ENCODE measurements at places on chromosomes 12 and 14. TPM values are rescaled to one million over a fixed set of nuclear protein-coding genes. Genes with fewer than 3 reads are reported as not detected.

Gene MEG3
- not detected for total RNA-seq

Gene ADCK1
- 7.7 TPM for total RNA-seq

Gene PPM1H
- 3.7 TPM for total RNA-seq

Gene AQP5
- total RNA-seq = not detected

Gene SOAT2
- 0.06 TPM for total RNA-seq

Gene TMEM30B
- not detected for total RNA-seq

Gene DDX11
- 28.7 TPM for total RNA-seq

Gene MYF5
- total RNA-seq = not detected

Gene EID3
- total RNA-seq = 0.66 TPM

Gene DBX2
- not detected for total RNA-seq

Gene JAG2
- total RNA-seq = 0.48 TPM

DNA sequence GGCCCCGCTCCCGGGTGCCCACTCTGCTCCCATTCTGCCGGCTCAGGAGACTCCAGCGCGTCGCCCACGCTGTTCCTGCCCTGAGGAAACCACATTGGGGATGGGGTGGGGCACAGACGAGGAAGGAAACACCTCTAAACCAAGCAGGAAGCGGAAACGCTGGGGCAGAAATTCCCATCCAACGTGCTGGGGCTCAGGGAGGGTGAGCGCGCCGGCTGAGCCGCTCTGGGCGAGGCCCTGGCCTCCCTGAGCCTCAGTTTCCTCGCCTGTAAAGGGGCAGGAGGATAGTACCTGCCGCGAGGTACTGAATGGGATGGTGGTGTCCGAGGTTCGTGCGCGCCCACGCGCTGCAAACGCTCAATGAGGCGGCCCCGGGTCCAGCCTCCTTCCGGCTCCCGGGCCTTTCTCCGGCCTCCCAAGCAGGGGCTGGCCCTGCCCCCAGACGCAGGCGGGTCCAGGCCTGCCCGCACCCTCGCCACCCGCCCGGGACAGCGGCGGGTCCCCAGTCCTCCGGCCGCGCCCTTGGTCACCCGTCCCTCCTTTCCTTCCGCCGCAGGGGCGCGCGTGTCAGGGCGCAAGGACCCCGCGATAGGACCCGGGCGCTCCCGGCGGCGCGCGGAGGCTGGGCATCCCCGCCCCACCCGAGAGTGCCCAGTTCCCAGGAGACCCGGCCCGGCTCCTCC is 673 bp downstream of the BEGAIN start:
- DNase-seq = peak; percentile 47

- no peak for DNase-seq
These were observed 4.2 kb upstream of the C1QL4 start for GRCh38 chr12:49340971-49341776.

- no peak for DNase-seq
These were observed 49.8 kb downstream of the FAR2 start for GRCh38 chr12:29198901-29199300.

- peak; percentile 21 for DNase-seq
These were observed 910 bp upstream of the SRP54 start for GRCh38 chr14:34981743-34982420.

GRCh38 chr12:43763769-43764168 is 5.0 kb downstream of the IRAK4 start:
- no peak for DNase-seq

- DNase-seq = no peak
These were observed 73.4 kb downstream of the IFNG start for GRCh38 chr12:68086019-68086603.

- no peak for DNase-seq
These were observed 22.9 kb downstream of the RTN1 start for GRCh38 chr14:59847711-59848110.

DNA sequence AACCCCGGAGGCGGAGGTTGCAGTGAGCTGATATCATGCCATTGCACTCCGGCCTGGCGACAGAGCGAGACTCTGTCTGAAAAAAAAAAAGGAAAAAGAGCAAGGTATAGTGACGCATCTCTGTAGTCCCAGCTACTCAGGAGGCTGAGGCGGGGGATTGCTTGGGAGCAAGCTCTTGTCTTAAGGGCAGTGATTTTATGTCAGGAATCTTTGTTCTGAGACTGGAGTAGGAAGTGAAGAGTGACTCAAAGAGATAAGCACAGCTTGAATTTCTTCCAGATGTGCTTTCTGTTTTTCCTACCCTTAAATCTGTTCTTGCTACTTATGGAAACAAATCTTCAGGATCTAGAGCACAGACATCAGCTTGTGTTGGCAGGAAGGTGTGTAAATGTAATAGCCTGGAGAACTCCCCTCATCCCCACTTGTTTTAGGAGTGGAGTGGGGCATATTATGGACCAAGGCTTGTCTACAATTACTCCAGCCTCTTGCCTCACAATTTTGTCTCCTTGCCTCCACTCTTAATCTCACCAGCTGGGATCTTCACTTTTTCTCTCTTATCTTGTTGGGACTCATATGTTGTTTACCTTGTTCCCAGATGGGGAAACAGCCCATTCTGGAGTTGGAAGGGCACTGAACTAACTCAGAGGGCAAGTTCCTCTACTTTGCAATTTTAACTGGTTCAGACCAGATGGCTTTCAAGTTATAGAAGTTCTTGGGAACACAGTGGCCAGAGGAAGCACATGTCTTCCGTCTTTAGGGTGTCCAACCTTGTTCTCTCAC is 7.5 kb downstream of the TMED2 start:
- no peak for DNase-seq

- peak; percentile 53 for DNase-seq
These were observed 23.3 kb upstream of the MARK3 start for GRCh38 chr14:103361867-103362266.

- DNase-seq = no peak
These were observed 24.2 kb downstream of the TRAFD1 start for GRCh38 chr12:112149596-112149995.

DNA sequence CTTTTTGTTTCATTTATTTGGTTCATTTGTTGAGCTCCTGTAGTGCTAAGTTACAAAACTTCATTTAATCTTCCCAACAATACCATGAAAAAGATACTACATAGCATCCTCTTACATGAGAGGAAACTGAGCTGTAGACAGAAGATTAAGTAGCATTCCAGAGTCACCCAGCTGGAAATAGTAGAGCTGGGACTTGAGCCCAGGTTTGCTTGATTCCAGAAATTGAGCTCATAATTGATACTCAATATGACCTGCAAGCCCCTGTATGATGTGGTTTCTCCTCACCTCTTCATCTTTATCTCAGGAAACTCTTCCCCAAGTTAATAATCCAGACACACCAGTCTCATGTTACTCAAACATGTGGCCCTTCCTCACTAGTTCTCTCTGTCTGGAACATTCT is 87.0 kb upstream of the DAAM1 start:
- no peak for DNase-seq

DNA sequence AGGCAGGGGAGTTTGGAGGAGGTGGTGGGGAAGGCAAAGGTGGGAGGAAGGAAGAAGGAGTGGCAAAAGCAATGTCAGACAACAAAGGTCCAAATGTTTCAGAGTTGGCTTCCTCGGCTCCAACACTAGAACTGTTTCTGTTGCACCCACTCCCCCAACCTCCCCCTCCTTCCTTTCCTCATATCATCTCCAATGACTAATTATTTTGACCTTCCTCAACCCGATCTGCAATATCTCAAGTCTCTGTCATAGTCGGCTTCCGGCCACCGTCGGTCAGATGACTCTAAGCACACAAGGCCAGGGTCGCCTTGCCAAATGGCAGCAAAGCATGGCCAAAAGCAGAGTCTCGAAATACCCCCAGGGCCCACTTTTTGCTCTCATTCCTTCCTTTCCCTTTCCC is 637.0 kb upstream of the TBX3 start:
- no peak for DNase-seq

- no peak for DNase-seq
These were observed 99.3 kb downstream of the TBX5 start for GRCh38 chr12:114306646-114307045.

DNA sequence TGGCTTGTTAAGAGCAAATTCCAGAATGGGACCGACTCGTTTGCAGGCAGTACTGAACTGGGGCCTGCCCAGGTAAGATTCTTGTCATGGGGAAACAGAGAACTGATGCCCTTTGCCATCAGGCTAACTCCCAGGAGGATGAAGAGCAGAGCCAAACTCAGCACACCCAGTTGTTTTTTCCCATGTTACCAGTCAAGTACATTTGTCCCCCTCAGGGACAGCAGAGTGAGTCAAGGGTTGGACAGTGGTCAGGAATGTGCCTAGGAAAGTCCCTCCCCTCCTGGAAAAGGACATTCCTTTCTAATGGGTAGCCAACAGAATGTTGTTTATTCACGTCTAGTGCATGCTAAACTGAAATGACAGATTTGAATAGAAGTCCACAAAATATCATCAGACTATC is 1.6 kb downstream of the ART4 start:
- DNase-seq = peak; percentile 56

DNA sequence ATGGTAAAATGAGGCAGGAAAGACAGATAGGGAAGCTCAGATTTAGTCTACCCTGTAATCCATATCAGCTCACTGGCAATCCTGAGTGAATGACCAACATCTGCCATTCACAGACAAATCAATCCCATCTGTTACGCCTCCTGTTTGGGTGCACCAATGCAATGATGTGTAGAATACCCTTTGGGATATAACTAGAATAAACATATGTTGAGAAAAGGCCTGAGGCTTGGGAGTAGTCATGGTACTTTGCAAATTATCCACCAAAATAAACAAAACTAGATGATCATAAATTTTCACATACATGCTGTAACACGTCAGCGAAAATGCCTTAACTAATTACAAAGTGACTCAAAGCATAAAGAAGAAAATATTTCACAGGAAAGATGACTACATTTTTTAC is 78.8 kb downstream of the KCNC2 start:
- no peak for DNase-seq

GRCh38 chr12:2057795-2058408 is 5.1 kb downstream of the CACNA1C start:
- DNase-seq = no peak

GRCh38 chr14:68386950-68387779 is 405.7 kb downstream of the ZFP36L1 start:
- DNase-seq = peak; percentile 25

DNA sequence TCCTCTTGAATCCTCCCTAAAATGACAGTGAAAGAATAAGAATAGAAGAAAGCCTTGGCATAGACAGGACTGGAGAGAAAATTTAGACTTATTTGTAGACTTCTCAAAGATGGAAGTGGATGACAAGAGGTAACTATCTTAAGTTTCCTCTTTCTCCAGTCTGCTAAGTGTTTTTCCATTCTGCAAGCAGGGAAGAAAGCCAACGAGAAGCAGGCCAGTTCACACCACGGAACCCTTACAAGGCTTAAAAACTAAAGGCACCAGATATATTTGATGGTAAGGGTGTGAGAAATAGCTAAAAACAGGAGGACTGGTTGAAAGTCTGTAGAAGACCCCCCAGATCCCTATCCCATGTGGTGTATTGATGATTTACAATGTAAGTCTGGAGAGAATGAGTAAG is 82.9 kb upstream of the GPHB5 start:
- no peak for DNase-seq

DNA sequence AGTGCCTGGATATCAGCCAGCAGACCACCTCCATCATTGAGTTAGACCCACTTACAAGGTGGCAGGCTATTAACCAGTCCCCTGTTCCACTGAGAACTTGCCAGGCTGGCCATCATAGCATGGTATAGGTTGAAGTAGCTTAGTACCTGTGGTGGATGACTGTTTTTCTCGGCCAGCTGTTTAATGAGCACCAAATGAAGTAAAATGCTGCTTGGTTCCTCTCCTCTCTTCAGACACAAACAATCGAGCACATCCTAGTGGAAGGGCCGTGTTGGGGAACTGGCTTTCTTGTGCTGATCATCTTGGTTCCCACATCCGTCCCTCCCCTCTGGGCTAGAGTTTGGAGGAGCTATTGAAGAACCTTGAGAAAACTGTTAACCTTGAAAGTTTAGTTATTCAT is 486.2 kb downstream of the RAD51B start:
- no peak for DNase-seq

DNA sequence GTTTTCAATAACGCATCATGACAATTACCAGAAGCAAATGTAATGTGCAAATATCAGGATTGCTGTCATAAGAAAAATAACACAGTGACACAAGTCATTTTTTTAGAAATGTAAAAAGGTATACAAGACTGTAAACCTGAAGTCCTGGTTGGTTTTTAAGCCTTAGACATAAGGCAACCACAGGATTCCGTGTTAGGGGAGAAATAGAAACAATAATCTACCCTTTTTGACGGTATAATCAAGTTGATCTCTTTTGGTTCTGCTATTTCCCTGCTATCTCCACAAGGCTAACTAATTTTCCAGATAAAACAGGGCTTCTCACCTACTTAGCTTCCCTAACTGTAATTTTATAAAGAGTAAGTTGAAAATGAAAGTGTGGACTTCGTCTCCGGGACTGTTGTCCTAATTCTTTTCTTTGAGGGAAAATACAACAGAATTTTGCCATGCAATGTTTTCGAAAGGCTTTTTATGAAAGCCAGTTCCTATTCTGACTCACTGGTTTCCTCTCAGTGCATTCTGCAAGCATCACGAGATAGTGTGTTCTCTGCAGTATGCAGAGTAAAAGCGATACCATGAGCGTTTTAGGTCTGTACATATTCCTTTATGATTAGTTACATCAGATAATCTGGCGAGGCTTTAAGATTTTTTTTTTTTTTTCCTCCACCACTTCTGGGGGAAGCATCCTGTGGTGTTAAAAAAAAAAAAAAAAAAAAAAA is 10.6 kb downstream of the MYO1H start:
- peak; percentile 17 for DNase-seq

- no peak for DNase-seq
These were observed 1118.9 kb downstream of the VRK1 start for GRCh38 chr14:97916100-97916499.

GRCh38 chr14:100764471-100765115 is 37.9 kb downstream of the DLK1 start:
- no peak for DNase-seq

GRCh38 chr14:70018230-70018629 is 139.0 kb downstream of the SMOC1 start:
- no peak for DNase-seq

- no peak for DNase-seq
These were observed 3.8 kb downstream of the CBLN3 start for GRCh38 chr14:24425704-24426103.

DNA sequence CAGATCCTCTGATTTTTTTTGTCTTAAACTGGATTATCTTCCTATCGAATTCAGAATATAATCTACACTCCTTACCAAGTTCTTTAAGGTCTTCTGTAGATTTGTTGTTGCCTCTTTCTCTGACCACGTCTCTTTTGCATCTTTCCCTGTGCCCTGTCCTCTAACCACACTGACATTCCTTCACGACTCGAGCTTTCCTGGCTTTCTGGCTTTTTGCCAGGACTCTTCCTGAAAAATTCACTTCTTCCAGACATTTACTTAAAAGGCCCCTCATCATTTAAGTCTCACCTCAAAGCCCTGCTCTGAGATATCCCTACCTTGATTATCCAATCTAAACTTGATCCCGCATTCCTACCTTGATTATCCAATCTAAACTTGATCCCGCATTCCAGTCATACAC is 422.3 kb upstream of the DCN start:
- no peak for DNase-seq

DNA sequence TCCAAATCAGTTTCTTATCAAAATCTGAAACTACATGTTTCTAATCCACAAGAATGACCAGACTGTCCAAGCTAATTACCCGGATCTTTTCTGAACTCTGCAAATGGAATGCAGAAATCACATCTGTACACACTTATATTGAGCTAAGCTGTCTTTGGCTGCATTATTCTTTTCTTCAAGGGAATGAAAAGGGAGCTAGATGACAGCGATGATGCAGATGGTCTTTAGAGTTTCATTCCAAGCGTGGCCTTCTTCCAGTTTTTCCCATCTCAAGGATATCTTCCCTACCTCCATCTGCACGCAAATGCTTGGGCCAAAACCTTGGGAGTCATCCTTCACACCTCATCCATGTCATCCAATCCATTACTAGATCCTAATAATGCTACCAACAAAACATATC is 12.6 kb downstream of the KCNH5 start:
- DNase-seq = no peak

- DNase-seq = no peak
These were observed 1151.0 kb downstream of the BCL11B start for GRCh38 chr14:98120831-98121464.

Data from H4 (cell line).